Esophagus muscularis mucosa (tissue), 4 donors: ENCODE measurements at places on chromosomes 7 and 10. TPM values are rescaled to one million over a fixed set of nuclear protein-coding genes. Genes with fewer than 3 reads are reported as not detected.
A peak's percentile ranks its signal among the peaks of the same experiment; 100 is the strongest.

DNA sequence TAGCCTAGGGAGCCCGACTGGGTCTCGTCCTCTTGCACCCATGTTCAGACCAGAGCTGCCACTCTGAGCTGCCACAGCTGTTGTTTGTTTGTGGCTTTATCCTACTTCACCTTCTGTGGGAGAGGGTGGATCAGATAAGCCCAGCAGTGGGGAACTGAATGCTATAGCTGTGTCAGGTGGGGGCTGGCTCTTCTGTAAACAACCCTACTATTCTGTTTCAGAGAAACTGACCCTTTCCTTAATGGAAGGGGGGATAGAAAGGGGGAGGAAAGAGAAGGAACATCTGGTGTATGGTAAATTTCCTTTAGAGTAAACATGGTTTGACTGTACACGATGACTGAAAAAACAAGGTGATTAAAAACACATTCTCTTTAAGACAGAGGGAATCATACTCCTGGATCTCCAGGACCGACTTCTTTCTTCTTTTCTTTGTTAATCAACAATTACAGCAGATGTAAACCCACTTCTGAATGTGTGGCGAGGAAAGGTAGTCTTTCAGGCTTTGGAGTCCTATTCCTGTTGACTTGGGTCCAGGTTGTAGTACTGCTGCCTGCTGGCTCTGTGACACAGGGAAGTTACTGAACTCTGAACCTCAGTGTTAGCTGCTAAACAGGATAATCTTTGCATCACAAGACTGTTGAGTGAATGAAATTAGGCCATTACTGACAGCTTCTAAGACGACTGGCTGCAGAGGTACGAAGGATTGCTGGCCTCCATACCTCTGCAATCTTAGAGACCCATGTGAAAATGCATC, 6.0 kb downstream of the PRXL2A start:
- DNase-seq: no peak

ZNF425 gene
- total RNA-seq: 2.1 TPM

GRCh38 chr7:98278936-98279335, 2.5 kb upstream of the BRI3 start:
- DNase-seq: no peak

GRCh38 chr7:27220440-27220955, 20.6 kb upstream of the HOXA13 start:
- DNase-seq: no peak

HOXA10 gene
- not detected for total RNA-seq

GRCh38 chr10:59079386-59080226, 96.8 kb upstream of the PHYHIPL start:
- DNase-seq: peak; percentile 19

DNA sequence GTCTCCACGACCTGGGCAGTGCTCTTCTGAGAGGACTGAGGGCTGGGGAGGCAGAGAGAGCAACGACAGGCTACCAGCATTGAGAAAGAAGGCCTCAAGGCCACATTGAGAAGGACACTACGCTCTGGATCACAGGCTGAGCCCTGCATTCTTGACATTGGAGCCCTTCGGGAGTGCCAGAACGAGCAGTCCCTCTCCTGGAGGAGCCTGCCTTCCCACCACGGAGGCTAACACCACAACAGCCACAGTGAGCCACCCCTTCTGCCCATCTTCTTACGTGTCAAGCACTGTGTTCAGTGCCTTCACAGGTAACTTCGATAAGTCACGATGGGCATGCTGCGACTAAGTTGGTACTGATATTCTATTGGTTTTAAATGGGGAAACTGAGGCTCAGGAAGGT, 267.8 kb downstream of the RPS24 start:
- DNase-seq: peak; percentile 66

- no peak for DNase-seq
These were observed 951.6 kb downstream of the CCSER2 start for GRCh38 chr10:85280014-85280413.

H2BK1 gene
- not detected for total RNA-seq

CNPY1 gene
- not detected for total RNA-seq

FGL2 gene
- 316 TPM for total RNA-seq

GRCh38 chr10:118953598-118954393, 75.7 kb upstream of the NANOS1 start:
- peak; percentile 89 for DNase-seq

SH2D4B gene
- total RNA-seq: 0.42 TPM

ZPBP gene
- total RNA-seq: not detected

GRCh38 chr10:98168766-98169165, 34.3 kb downstream of the R3HCC1L start:
- no peak for DNase-seq

DNA sequence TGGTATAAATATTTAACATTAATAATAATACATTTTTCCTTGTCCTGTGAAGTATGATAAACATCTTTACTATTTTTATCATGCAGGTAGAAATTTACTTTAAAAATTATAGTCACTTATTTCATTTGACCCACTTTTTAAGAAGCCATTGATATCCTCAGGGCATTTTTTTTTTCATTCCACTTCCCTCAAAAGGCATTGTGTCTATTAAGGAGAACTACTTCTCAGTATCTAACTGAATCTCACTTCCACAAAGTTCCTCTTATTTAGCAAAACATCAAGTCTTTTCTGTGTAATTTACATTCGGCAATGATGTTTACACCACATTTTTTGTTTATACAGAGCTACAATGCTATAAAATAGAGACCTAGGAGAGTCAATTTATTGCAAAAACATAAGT, 388.2 kb upstream of the AKR1E2 start:
- no peak for DNase-seq

DNA sequence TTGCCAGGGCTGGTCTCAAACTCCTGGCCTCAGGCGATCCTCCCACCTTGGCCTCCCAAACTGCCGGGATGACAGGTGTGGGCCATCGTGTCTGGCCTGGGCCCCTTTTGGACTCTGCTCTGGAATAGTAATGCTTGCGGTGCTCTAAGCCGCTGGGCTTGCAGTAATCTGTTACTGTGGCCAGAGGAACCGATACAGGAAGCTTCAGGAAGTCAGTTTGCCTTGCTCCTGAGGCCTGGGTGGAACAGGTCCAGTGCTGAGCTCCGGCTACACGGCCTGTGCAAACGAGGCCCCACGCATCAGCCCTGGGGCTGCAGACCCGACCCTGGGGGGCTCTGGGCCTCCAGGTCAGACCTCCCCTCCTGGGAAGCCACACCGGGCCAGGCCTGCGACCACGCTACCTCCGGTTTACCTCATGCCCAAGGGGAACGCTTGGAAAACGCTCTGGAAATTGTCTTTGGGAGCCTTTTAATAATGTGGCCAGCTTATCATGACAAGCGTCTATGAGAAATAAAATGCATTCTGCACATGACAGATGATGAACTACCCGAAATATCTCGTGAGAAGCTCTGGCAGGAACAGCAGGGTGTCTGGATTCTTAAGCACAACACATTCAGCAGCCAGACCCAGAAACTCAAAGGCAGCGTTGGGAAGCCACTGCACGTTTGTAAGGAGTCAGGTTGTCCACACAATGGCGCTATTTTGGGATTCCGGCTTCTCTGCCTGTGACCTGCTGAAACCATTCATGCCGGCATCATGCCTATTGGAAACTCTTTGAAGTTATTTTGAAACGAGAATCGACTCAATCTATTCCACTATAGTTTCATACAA, 10.1 kb upstream of the ADAP1 start:
- no peak for DNase-seq

DNA sequence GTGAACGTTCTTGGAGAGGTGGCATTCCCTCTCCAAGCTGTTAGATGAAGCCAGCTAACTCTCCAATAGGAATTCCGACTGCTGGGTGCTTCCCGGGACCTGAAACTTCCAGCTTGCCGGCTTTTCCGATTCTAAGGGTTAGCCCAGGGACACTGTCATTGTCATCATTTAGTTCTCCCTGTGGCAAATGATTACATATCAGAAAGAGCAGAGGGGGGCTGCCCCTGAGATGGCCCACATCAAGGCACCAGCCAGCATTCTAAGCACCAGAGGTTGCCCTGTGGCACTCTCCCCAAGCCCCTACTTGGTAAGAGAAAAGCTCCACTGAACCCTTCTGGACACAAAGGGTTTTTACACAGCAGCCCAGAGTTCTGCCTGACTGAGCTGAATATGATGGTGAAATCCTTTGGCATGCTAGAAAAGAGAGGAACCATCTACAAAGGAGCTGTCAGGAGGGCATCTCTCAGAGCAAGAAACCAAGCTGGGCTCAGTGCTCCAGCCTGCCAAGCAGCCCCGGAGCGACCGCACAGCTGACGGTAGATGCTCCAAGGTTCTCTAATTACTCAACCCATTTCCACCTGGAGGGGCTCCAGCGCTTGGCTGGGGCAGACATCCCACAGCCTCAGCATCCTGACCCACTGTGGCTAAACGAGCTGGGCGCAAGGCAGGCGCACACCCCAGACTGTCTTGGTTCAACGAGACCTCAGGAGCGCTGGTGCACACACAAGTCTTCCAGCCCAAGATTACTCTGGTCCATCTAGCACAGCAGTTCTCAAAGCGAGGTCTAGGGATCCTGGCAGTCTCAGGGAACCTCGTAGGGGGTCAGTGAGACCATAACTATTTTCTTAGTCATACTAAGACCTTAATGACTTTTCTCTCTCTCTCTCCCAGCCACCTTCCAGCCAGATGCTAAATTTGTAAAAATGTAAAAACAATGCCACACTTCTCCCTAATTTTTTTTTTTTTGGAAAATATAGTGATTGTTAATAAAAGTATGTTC, 160.5 kb downstream of the GFRA1 start:
- no peak for DNase-seq

DNA sequence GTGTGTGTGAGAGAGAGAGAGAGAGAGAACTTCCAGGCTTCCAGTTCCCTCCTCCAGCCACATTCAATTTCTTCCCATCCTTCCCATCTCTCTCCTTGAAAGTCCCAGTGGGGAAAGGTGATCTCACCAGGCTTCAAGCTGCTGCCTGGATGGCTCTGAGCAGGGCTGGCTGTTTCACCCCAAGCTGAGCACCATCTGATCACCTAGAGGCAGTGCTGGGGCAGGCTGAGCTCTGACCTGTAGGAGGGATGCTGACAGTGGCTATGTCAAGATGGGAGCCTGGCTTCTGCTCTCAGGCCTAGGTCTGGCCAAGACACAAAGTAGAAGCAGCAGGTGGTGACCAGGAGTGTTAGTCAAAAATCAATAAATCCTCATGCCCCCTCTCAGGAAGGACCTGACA, 370.8 kb downstream of the PLXNA4 start:
- DNase-seq: no peak

- DNase-seq: no peak
These were observed 70.8 kb downstream of the EEPD1 start for GRCh38 chr7:36223851-36224250.

CYP3A4 gene
- total RNA-seq: not detected

GRCh38 chr10:88174391-88174790, 311.0 kb downstream of the PTEN start:
- no peak for DNase-seq

- no peak for DNase-seq
These were observed 8.0 kb upstream of the SERPINE1 start for GRCh38 chr7:101118856-101119255.

BLVRA gene
- 86.0 TPM for total RNA-seq

DNA sequence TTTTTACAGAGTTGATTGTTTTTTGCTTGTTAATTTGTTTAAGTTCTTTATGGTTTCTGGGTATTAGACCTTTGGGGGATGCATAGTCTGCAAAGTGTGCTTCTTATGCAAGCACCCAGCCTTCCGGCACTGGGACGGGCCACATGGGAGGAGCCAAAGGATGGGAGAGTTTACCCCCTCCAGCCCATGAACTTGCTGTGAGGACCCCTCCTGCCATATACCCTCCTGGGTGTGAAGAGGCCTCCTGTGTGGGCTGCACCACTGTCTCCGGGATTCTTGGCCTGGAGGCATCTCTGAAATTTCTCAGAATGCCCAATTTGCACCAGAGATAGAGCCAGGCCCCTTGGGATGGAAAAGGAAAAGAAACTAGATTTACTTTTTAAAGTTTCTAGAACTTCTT, 150.7 kb downstream of the MGMT start:
- DNase-seq: peak; percentile 21

SRGN gene
- 90.7 TPM for total RNA-seq
